ENCODE measurements at places on chromosomes 7 and 10.

- DNase-seq: no peak
Observed at GRCh38 chr10:102397222-102398171, 2.0 kb downstream of the NFKB2 start.

GRCh38 chr7:104848138-104848990 is 165.6 kb upstream of the KMT2E start:
- DNase-seq: peak; percentile 3

- no peak for DNase-seq
Observed at GRCh38 chr7:37532636-37533035, 84.0 kb upstream of the ELMO1 start.

DNA sequence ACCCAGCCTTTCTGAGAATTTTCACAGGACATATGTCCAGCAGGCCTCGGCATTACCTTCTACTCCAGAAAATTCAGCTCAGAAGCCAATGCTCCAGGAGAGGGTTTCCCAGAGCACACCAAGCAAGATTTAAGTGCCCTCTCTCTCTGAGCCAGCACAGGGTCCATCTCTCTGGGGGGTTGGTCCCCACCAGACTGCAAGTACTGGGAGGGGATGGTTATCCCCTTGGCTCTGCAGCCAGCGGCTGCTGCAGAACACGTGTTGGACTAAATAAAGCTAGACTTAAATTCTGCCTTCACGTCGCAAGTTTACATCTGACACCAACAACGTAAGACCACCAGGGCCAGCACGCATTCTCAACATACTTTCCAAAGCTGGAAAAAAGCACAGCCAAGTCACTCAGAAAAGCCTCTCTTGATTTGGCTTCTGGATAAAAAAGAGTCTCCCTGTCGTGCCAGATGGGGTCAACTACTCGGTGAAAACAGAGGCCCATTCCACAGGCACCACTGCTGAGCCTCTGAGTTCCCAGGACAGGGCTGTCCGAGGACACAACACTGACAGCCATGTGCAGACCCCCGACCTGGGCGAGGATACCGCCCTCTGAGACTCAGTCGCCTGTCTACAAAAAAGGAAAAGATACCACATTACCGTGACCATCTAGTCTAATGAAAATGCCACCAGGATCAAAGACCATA is 77.3 kb downstream of the CTBP2 start:
- no peak for DNase-seq

GRCh38 chr7:4642468-4643203 is 39.5 kb upstream of the FOXK1 start:
- no peak for DNase-seq

DNA sequence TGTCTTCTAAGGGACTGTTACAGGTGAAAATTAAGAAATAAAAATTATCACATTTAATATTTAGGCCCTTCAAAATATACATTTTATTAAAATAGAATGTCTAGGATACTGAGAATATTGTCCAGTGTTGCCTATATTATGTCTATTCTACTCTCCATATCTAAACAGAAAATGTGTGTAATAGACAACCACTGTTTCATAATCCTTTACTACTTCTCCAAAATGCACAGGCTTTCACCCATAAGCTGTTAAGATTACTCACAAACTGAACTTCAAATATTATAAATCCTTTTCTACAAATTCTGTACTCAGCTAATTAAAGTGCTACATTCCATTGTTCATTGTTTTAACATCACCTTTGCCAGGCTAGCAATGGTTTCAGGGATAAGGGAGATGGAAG is 56.7 kb upstream of the TFEC start:
- DNase-seq: no peak

All from activated CD8-positive, alpha-beta memory T cell treated with anti-CD3 and anti-CD28 coated beads for 1 hour (primary cell).